ENCODE measurements at places on chromosomes 7 and 10. TPM values are rescaled to one million over a fixed set of nuclear protein-coding genes. Genes with fewer than 3 reads are reported as not detected.

UCMA gene
- not detected for total RNA-seq

DNA sequence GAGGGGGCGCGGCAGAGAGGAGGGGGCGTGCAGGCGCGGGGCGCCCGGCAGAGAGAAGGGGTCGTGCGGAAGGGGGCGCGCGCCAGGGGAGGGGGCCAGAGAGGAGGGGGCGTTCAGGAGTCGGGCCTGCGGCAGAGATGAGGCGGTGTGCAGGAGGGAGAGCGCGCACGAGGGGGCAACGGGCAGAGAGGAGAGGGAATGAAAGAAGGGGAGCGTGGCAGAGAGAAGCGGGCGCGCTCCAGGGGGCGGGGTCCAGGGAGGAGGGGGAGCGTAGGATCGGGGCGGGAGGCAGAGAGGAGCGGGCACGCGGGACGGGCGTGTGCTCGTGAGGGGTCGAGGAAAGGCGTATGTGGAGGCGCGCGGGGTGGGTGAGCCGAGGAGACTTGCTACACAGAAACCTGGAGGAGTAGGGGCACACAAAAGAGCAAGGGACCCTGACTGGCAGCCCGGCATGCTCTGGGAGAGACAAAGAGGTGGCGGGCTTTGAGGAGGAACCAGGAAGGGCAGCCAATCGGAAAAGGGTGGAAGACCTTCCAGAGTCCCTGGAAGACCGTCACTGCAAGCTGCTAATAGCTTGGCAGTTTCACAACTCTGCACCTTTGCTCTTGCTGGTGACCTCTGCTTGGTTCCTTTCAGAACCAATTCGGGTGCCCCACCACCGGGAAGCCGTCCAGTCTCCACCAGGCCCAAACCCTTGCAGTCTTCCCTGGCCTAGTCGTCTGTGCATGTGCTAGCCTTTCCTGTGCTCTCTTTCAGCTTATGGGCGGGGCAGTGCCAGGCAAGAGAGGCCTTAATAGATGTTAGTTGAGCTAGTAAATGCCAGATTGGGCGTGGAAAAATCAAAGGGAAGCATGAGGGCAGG, 639 bp downstream of the DYDC2 start:
- no peak overlapping the region for H3K27ac ChIP-seq
- H3K4me3 ChIP-seq: peak overlapping the region; percentile 48
- peaks cover 4% of the 10 kb centered on the region for H3K36me3 ChIP-seq
- H3K4me1 ChIP-seq: peaks cover 16% of the 10 kb centered on the region
- peaks cover 2% of the 10 kb centered on the region for H3K27me3 ChIP-seq

GRCh38 chr7:113918946-113919345, at the start of gene PPP1R3A:
Gene PPP1R3A, minus strand, starts transcription at chr7:113919009. Its CDS starts 13 bp downstream, at chr7:113918996.
- no peak for DNase-seq
- no peaks in the 10 kb centered on the region for H3K36me3 ChIP-seq
- no peaks in the 10 kb centered on the region for H3K27me3 ChIP-seq
- no peak within 1 kb of the TSS for H3K4me3 ChIP-seq

- no peak for DNase-seq
- no peaks in the 10 kb centered on the region for H3K27me3 ChIP-seq
- H3K27ac ChIP-seq: no peak overlapping the region
- no peaks in the 10 kb centered on the region for H3K36me3 ChIP-seq
- no peaks in the 10 kb centered on the region for H3K4me1 ChIP-seq
- no peak overlapping the region for H3K4me3 ChIP-seq
These were observed 102.3 kb downstream of the NPTX2 start for GRCh38 chr7:98719396-98719795.

DNA sequence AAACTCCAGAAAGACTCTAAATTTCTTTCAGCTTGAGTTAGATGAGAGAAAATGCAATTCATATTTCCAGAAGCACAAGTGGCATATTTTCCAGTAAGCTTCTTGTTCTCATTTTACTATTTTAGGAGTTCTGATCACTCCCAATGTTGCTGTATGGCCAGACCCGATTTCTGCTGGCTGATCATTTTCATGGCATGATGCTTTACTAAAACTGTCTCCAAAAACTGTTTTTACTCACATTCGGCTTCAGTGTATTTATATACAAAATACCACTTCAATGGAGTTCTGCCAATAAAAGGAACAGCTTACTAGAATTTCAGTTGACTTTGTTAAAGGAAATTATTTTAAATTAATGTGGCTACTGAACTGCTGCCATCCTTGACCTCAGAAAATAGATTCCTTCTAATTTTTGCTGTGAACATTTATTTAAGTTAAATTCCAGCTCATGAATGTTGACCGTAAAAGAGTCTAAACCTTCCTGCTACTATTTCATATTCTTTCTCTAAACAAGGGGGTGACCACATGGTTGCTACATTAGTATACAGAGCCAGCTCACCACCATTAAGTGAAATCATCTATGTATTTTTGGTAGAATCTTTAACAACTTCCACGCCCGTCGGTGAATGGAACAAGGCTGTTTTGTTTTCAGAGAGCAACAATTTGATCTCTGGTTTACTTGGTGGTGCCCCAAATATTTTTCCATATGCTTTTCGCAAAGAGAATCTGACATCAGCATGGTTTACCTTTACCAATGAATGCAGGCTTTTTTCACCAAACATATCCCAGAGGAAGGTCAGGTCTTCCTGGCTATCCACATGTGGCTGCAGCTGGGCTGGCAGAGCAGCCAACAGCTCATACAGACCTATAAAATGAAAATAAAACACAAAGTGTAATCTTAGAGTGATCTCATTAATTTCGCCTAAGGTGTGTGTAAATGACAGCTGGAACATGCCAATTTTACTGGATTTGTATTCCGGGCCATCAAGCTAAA, 101.2 kb downstream of the MPP7 start:
- H3K27me3 ChIP-seq: no peaks in the 10 kb centered on the region
- DNase-seq: no peak
- H3K27ac ChIP-seq: no peak overlapping the region
- no peaks in the 10 kb centered on the region for H3K36me3 ChIP-seq
- no peak overlapping the region for H3K4me3 ChIP-seq

GRCh38 chr7:26910221-26910620, 45.8 kb upstream of the SKAP2 start:
- H3K4me3 ChIP-seq: no peak overlapping the region
- no peaks in the 10 kb centered on the region for H3K4me1 ChIP-seq
- H3K27ac ChIP-seq: no peak overlapping the region
- DNase-seq: no peak
- no peaks in the 10 kb centered on the region for H3K27me3 ChIP-seq

DNA sequence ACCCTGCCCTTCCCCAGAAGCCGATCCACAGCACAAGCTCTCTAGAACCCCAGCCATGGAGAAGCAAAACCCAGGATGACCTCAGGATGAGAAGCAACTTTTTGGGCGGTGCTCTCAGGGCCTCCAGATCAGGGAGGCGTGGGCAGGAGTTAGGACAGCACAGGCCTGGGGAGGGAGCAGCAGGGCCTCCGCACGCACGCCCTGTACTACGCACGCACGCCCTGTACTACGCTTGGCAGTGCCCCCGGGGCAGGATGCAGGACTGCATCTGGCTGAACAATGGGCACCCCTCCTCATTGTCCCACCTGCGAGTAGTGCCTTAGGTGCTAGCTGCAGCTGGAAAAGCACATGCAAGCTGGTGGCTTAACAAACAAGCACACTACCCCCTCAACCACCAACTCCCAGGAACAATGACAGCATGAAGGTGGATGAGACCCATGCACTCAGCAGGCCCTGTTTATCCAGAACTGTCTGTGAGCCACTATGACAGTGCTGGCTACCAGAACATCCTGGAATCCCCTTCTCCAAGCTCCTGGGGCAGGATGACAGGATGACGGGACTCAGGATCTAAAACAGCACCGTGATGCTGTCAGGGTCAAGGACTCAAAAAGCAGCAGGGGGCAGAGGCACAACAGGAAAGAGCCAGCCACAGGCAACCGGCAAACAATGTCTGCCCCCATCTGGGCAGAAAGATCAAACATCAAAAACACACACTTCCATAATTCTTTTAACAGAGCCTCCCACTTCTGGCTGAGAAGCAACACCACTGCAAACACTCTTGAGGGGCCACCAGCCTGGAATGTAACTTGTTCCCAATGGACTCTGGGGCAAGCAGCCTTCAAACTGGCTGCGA, 11.8 kb downstream of the PODXL start:
- peaks cover 38% of the 10 kb centered on the region for H3K4me1 ChIP-seq
- peak overlapping the region; percentile 25 for H3K27ac ChIP-seq
- H3K27me3 ChIP-seq: no peaks in the 10 kb centered on the region
- no peak overlapping the region for H3K4me3 ChIP-seq
- DNase-seq: no peak
- H3K36me3 ChIP-seq: no peaks in the 10 kb centered on the region

- no peak overlapping the region for H3K4me3 ChIP-seq
- no peaks in the 10 kb centered on the region for H3K36me3 ChIP-seq
- no peak for DNase-seq
- peak overlapping the region; percentile 61 for H3K27ac ChIP-seq
- H3K27me3 ChIP-seq: no peaks in the 10 kb centered on the region
- H3K4me1 ChIP-seq: peaks cover 16% of the 10 kb centered on the region
These were observed 45.1 kb downstream of the BPGM start for GRCh38 chr7:134691546-134692343.

GRCh38 chr10:34740321-34740720, 74.8 kb downstream of the PARD3 start:
- DNase-seq: no peak
- no peak overlapping the region for H3K4me3 ChIP-seq
- H3K27me3 ChIP-seq: no peaks in the 10 kb centered on the region
- H3K4me1 ChIP-seq: peaks cover 14% of the 10 kb centered on the region
- H3K27ac ChIP-seq: peak overlapping the region; percentile 72

- no peaks in the 10 kb centered on the region for H3K4me1 ChIP-seq
- no peak overlapping the region for H3K4me3 ChIP-seq
- H3K36me3 ChIP-seq: no peaks in the 10 kb centered on the region
- no peak overlapping the region for H3K27ac ChIP-seq
These were observed 70.1 kb downstream of the RNF133 start for GRCh38 chr7:122628651-122629411.

Measured in spinal cord (tissue), 10 donors.